NCI-H1105 treated with DMSO at 0.1 percent for 48 hours (cell line): ENCODE measurements at places on chromosomes 1 and 21.

DNA sequence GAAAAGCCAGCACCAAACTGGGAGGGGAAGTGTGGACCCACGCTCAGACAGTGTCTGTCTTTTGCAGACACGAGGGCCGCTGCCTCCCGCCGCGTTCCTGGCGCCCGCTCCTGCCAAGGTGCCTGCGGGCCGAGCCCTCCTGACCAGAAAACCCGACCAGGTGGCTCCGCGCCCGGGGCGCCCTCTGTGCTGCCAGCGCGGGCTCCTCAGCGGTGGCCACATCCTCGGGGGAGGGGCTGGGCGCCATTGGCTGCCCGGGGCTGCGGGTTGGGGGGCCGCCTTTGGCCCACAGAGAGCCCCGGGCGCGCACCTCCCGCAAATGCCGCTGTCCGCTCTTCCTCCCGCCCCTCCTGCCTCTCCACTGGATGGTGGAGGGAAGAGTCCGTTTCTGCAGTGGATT is 22.4 kb upstream of the TRNAU1AP start:
- DNase-seq, result no peak

GRCh38 chr1:47209725-47210325 is 20.0 kb upstream of the PDZK1IP1 start:
- DNase-seq, result no peak

DNA sequence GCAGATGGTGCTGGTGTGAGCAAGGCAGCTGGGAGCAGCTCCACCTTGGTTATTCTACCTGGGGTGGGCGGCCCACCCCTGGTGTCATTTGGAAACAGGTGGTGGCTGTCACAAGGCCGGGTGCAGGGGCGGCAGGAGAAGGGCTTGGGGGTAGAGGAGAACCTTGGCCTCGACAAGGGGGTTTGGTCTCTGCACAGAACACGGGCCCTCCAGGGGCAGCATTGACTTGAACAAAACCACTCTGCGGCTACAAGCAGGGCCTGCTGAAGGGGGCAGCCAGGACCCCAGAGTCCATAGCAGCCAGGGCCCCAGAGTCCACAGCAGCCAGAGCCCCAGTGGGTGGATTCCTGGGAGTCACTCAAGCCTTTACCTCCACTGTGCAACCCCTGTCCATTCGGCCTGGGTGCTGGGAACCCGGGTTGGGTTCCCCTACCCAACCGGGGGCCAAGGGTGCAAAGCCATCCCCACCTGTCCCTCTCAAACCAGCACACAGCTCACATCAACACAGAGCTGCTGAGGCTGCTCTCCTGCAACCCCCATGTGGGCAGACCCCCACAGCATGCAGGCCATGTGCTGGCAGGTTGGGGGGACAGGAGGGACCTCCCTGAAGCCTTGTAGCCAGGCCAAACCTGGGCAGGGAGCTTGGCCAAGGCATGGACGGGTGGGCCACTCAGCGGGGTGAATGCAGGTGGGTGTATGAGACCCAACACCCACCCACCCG is 7.7 kb downstream of the TRIM11 start:
- no peak for DNase-seq

DNA sequence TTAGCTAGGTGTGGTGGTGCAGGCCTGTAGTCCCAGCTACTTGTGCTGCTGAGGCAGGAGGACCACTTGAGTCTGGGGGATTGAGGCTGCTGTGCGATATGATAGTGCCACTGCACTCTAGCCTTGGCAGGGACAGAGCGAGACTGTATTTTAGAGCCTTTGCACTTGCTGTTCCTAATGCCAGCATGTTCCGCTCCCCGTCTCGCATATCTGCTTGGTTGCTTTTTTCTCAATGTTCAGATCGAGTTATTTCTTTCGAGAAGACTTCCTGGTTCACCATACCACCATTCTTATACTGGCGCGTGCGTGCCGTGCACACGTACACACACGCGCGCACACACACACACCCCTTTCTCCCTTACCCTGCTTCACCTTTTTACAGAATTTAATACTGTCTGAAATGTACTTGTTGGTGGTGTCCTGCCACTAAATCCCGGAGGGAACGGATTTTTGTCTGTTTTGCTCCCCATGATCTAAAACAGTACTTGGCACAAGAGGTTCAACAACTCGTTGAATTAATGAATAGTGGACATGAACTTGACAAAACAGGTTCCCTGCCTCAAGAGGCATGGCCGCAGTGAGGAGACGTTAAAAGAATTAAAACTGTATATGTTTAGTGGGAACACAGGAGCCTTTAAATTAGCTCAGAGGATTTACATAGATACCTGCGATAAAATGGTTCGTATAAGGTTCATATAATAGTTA is 1.1 kb upstream of the RPRD2 start:
- peak; percentile 59 for DNase-seq

DNA sequence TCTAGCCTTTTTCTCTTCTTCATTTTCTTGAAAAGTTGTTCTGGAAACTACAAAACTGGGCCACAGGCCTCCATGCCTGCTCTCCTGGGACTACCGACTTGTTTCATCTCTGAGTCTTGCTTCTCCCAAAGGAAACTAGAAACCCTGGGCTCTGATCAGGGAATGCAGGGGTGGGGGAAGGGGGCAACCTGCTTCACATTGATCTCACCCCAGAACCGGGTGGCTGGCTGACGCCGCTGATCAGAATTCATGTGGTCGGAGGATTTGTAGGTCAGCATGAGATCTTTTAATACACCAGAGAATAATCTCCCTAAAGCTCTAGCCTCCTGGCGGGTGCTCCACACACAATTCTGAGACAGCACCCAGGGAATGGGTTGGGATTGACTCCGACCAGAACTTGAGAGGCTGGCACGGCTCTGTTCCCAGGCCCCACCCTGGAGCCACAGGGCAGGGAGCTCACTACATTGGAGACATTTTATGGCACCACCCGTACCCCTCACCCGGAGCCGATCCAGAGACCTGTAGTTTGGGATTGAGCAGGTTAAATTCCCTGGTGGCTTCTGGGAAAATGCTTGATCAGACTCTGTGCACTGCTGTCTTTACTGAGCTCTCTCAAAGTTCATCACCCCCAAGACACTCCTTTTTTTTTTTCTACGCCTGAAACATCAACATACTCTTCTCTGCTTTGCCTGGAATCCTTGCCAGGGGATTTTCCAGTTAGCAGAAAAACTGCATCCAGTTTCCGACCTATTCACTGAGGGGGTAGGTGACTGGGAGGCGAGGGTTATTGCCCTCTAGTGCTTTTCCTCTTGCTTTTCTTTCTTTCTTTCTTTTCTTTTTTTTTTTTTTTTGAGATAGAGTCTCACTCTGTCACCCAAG is 12.2 kb upstream of the ARHGEF10L start:
- DNase-seq, result no peak

- DNase-seq, result no peak
These were observed 1.9 kb upstream of the ERRFI1 start for GRCh38 chr1:8027748-8028570.

DNA sequence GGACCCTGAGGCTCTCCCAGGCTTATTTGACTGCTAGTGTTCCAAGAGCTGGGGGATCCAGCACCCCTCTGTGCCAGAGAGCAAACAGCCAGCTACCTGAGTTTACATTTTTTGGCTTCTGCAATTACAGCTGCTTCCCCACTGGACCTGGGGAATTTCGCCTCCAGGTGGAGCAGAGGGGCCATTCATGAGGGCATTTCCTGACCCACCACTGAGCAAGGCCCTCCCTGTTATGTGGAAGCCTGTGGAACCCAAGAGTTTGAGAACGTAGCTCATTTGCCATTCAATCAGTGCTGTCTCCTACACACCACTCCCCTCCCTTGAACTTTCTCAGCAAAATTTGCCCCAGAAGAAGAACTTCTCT is 42.7 kb upstream of the TMEM51 start:
- DNase-seq, result no peak

GRCh38 chr21:17101696-17102095 is 411.1 kb upstream of the CXADR start:
- DNase-seq, result no peak

DNA sequence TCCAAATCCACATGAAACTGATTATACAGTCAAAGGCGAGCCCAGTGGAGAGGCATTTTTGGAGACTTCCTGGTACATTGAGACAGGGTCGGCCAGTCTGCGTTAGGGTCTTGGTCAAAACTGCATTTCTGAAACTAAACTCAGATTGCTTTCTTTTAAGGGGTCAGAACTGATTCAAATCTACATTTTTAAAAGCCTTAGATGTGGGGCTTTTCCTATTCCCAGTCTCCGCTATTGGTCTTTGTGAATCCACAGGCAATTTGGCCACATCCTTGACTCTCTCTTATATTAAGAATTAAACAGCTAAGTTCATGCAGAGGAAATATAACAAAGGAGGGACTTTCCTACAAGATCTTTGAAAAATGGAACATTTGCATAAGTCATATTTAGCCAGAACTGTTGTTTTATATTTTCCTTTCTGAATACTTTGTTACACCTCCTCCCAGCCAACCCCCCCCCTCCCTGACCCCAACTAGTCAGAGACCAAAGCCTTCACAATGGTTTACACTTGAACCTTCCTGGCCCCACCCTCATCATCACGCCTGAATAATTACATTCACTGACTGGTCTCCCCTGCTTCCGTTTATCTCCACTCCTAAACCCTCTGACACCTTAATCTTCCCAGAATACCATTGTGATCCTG is 30.9 kb downstream of the SELL start:
- no peak for DNase-seq

- no peak for DNase-seq
These were observed 52.7 kb downstream of the DHRS3 start for GRCh38 chr1:12565094-12565965.

DNA sequence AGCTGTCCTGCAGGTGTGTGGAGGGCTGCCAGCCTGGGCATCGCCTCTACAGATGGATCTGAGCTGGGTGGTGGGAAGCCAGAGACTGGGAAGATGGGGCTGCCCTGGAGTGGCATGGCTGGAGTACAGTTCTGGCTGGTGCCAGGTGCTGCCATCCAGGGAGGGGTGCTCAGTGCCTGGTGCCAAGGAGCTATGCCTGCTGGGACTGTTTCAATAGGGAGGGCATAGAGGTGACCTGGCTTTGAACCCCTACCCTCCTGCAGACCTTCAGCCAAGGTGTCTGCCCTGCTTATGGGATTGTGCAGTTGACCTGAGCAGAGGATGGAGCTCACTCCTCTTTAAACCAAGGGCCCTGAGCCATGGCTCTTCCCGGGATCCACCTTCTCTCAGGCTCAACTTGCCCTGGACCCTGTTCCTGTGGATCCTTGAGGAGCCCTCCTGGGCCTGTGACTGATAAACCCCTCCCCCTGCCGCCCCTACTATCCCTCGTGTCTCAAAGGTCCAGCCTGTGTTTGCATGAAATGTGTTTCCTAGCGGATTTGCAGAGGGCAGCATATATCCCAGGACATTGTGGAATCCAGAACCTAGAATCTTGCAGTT is 48.7 kb downstream of the PTPRU start:
- DNase-seq, result no peak

DNA sequence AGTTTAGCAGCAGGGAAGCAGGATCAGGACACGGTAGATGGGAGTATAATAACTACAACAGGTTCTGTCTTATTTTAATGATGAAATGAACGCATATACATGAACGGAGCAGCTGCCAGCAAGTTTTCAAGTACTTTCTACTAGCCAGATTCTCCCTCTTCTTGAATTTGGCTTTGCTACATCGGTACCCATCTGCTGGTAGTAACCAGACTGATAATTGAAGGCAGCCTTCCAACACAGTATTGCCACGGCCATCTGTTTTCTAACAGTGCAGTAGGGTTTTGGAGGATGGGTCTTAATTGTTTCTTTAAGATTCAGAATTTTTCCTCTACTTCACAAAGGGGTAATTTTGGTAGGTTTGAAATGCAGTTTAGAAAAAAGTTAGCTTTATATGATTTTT is 33.4 kb downstream of the CENPF start:
- no peak for DNase-seq

GRCh38 chr1:223824712-223825111 is 21.0 kb downstream of the TP53BP2 start:
- no peak for DNase-seq

GRCh38 chr1:188406636-188407035 is 1577.9 kb downstream of the PLA2G4A start:
- no peak for DNase-seq

DNA sequence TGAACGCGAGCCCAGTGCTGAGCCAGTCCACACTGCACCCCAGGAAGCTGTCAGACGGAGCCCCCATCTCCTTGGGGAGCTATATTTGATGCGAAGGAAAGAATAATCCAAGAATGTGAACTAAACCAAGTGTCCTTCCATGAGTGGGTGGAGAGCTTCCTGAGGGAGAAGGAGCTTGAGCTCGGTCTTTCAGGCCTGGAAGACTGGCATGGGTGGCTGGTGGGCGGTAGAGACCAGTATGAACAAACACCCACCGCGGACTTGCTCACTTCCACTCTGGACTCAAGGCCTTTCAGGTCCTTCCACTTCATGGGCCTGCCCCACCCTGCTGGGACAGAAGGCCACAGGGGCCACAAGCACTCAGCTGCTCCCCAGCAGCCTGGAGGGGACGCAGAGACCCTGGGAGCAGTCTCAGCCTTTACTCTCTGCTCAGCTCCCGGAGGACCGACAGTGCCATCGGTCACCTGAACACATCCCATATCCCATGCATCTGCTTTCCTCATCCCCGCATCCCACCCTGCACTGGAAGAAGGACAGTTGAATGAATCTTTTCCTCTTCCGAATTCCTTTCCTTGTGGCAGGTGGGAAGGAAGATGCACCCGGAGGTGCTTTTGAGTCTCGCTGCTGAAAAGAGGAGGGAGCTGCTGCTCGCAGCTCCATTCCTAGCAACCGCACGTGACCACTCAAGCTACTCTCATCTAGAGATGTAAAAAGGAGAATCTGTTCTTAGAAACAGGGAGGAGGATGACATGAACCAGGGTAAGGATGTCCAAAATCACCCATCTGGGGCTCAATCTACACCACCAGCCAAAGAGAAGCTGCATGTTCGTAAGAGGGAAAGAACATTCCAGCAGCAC is 92.3 kb downstream of the PGBD5 start:
- no peak for DNase-seq

DNA sequence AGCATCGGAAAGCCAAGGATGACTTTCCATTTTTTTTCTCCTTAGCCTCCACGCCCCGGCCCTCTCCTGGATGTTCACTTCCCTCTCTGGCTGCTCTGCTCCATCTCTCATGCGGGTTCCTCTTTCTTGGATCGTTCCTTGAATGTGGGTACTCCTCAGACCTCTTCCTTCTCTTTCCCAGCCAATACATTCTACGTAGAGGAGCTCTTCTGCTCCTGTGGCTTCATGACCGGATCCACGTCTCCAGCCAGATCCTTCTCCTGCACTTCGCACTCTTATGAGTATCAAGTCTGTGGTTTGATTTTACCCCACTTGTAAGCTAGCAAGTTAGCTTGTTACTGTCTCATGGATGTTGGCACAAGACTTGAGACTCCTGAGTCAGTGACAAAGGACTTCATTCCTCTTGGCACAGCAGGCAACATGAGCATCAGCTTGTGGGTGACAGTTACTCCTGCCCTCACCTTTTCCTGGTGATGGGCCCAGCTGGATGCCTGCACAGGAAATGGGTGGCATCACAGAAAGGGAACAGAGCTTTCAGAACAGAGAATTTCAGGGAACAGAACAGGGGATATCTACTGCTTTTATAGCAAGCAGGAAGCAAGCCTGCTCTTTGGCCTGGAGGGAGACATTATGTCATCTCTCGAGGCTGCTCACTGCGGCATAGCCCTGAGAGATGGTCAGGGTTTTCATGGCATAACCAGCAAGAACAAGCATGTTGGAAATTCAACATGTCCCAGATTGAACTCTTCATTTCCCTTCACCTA is 100.1 kb upstream of the KIF26B start:
- DNase-seq, result no peak
